ENCODE measurements at places on chromosomes 6 and 20.

DNA sequence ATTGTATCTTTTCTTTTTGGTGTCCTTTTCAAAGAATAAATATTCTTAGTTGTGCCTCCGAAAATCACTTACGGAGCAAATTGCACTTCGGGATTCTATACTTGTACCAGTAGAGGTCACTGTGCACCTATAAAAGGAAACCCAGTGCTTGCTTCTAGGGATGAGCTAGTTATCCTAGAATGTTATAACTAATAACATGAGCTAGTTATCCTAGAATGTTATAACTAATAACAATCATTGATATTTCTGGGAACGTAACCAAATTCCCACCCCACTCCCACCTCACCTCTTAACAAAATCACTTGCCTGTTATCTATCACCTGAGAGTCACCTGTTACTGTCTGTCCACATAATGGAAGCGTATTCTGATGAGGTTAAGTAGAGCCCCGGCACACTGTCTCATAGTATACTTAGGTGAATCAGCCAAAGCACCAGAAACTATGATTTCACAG, 126.9 kb upstream of the TIAM2 start:
- no peak for DNase-seq
- no peak overlapping the region for H3K27ac ChIP-seq
- no peak overlapping the region for H3K4me3 ChIP-seq
- H3K27me3 ChIP-seq: no peaks in the 10 kb centered on the region
- H3K4me1 ChIP-seq: no peaks in the 10 kb centered on the region
- H3K36me3 ChIP-seq: no peaks in the 10 kb centered on the region

- H3K4me1 ChIP-seq: no peaks in the 10 kb centered on the region
- no peaks in the 10 kb centered on the region for H3K27me3 ChIP-seq
- H3K36me3 ChIP-seq: no peaks in the 10 kb centered on the region
- no peak overlapping the region for H3K4me3 ChIP-seq
- DNase-seq: no peak
These were observed 37.0 kb downstream of the RIOK1 start for GRCh38 chr6:7426447-7427169.

GRCh38 chr6:52937908-52938307, 28.4 kb upstream of the GSTA3 start:
- H3K4me3 ChIP-seq: no peak overlapping the region
- peaks cover 21% of the 10 kb centered on the region for H3K4me1 ChIP-seq
- no peaks in the 10 kb centered on the region for H3K36me3 ChIP-seq
- H3K27me3 ChIP-seq: no peaks in the 10 kb centered on the region

GRCh38 chr20:23445596-23446217, 6.2 kb downstream of the CSTL1 start:
- H3K4me1 ChIP-seq: no peaks in the 10 kb centered on the region
- H3K36me3 ChIP-seq: no peaks in the 10 kb centered on the region
- no peak overlapping the region for H3K27ac ChIP-seq

DNA sequence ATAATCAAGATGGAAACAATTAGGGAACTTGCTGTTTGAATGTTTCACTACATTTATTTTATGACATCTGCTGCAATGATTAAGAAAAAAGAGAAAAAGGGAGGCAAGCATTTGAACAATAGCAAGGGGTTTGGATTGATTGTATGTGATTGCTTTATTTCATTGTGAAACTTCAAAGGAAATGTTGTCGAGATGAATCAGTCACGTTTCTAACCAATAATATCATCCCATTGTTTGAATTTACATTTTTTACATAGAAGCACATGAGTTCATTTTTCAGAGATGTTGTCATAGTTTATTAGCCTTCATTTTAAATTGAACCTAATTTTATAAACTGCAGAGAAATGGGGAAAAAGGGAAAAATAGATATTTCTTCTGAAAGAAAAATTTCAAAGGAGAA, 572.0 kb downstream of the KIF16B start:
- no peak for DNase-seq
- H3K36me3 ChIP-seq: no peaks in the 10 kb centered on the region
- no peaks in the 10 kb centered on the region for H3K4me1 ChIP-seq
- H3K4me3 ChIP-seq: no peak overlapping the region

DNA sequence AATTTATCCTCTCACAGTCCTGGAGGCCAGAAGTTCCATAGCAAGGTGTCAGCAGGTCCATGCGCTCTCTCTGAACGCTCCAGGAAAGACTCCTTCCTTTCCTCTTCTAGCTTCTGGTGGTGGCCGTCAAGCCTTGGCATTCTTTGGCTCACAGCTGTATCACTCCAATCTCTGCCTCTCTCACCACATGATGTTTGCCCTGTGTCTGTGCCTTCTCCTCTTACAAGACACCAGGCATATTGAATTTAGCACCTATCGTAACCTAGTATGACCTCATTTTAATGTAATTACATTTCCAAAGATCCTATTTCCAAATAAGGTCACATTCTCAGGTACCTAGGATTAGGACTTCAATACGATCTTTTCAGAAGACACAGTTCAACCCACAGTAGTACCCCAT, 428.5 kb downstream of the CD83 start:
- H3K27ac ChIP-seq: no peak overlapping the region
- H3K4me3 ChIP-seq: no peak overlapping the region
- no peaks in the 10 kb centered on the region for H3K36me3 ChIP-seq
- H3K27me3 ChIP-seq: no peaks in the 10 kb centered on the region

DNA sequence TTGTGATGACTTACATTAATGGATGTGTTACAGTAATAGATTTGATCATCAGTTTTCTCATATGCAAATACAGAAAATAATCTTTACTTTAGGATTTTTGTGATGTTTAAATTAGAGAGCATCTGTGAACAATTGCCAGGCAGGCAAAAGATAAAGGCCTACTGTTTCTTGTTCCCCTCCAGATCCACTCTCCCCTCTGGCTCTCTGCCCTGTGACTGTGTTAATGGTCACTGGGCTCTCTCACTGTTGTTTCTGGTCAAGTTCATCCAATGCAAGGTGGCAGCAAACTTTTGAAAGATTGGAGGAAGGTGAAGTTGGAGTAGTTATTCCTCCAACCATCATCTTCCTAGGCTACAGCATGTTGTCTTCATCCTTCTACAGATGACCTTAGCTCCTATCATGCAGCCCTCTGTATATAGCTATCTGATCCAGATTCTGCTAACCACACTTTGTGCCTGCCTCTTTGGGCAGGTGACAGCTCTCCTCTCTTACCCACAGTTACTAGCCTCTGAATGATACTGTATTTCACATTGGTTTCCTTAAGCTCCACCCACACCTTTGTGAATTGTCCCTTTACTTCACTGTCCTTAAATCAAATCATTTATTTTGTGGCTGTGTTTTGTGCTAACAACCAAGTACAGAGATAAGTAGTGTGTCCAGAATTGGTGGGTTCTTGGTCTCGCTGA, 48.9 kb upstream of the ARG1 start:
- no peak for DNase-seq
- H3K27me3 ChIP-seq: no peaks in the 10 kb centered on the region
- no peak overlapping the region for H3K27ac ChIP-seq

- DNase-seq: no peak
- H3K27me3 ChIP-seq: peaks cover under 1% of the 10 kb centered on the region
- no peak overlapping the region for H3K4me3 ChIP-seq
- no peaks in the 10 kb centered on the region for H3K4me1 ChIP-seq
These were observed 64.1 kb upstream of the RPS6KA2 start for GRCh38 chr6:166691199-166691598.

GRCh38 chr6:94597487-94597886, 979.8 kb upstream of the MANEA start:
- H3K27me3 ChIP-seq: no peaks in the 10 kb centered on the region
- no peak overlapping the region for H3K4me3 ChIP-seq
- no peaks in the 10 kb centered on the region for H3K4me1 ChIP-seq
- no peak for DNase-seq
- no peak overlapping the region for H3K27ac ChIP-seq
- H3K36me3 ChIP-seq: no peaks in the 10 kb centered on the region

- H3K27me3 ChIP-seq: no peaks in the 10 kb centered on the region
- no peaks in the 10 kb centered on the region for H3K4me1 ChIP-seq
- no peak for DNase-seq
- no peak overlapping the region for H3K27ac ChIP-seq
- H3K36me3 ChIP-seq: no peaks in the 10 kb centered on the region
These were observed 51.9 kb downstream of the B4GALT5 start for GRCh38 chr20:49661560-49662329.

DNA sequence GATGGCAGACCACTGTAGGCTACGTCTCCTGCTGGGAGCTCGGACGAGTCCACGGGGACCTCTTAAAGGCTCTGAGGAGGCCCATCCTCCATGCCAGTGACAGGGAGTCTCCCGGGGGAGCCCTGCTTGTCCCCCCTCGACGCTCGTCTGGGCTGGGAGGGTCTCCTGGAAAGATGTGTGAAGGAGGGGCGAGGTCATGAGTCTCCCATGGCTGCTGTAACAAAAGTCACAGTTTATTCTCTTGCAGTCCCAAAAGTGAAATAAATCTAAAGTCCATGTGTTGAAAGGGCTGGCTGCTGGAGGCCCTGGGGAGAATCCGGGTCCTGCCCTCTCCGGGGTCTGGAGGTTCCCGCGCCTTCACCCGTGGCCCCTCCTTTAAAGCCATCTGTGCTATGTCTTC, 67.1 kb upstream of the GATA5 start:
- peaks cover 61% of the 10 kb centered on the region for H3K27me3 ChIP-seq
- no peak overlapping the region for H3K4me3 ChIP-seq
- peaks cover 8% of the 10 kb centered on the region for H3K4me1 ChIP-seq
- no peak overlapping the region for H3K27ac ChIP-seq
- H3K36me3 ChIP-seq: no peaks in the 10 kb centered on the region

DNA sequence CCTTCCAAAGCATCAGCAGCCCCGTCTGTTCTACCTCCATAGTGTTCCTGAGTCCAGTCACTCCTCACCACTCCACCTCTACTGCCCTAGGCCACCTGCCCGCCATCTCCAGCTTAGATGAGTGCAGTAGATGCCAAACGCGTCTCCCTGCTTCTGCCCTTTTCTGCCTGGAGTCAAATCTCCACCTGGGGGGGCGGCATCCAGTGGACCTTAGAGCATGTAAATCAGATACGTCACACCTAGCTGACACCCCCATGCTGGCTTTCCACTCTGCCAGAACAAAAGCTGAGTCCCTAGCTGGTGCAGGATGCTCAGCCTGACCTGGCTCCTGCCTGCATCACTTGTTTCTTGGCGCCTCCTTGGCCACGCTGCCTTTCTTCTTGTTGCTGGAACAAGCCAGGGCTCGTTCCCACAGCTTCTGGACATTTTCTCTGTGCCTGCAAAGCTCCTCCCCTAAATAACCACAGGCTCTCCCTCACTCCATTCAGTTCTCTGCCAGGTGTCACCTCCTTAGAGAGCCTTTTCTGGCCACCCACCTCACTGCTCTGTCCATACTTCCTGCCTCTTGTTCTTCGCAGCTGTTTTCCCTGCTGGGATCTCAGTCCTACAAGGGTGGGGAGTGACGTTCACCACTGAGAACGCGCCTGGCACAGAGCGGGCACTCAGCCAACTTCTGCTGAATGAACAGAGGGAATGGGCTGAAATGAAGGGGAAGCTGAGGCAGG, 5.8 kb downstream of the DDR1 start:
- H3K4me3 ChIP-seq: no peak overlapping the region
- no peaks in the 10 kb centered on the region for H3K27me3 ChIP-seq
- no peaks in the 10 kb centered on the region for H3K4me1 ChIP-seq
- no peak for DNase-seq

DNA sequence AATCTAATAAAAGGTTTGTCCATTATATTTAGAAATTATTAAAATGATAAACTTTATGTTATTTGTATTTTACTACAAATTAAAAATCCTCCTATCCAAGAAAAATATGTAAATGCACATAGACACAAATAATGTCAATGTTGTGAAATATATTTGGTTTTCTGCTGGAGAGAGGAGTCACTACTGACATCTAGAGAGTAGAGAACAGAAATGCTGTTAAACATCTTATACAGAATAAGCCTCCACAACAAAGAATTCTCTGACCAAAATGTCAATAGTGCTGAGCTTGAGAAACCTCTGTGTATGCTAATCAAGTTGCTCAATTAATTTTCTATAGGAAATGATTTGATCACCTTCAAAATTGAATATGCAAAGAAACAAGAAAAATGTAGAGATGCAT, 12.4 kb downstream of the HTR1B start:
- peak overlapping the region; percentile 93 for H3K27ac ChIP-seq
- peaks cover 69% of the 10 kb centered on the region for H3K4me1 ChIP-seq
- H3K27me3 ChIP-seq: no peaks in the 10 kb centered on the region
- DNase-seq: no peak
- H3K4me3 ChIP-seq: no peak overlapping the region

DNA sequence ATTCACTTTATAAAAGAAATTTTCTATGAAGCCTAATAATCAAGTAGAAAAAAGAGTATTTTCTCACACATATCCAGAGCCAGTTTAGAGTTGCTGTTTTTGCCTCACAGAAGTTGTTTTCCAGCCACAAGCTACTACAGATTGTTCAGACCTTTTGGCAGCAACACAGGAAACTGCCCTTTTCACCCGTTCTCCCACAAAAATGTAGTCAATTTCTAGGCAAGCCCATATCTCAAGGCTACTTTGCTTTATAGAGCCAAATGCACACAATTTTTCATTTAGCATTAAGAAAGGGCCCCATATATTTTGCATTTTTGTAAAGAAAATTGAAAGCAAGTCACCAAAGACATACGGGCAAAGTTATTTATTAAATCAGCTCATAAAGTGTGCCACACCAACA, 49.5 kb downstream of the EPB41L2 start:
- H3K27me3 ChIP-seq: no peaks in the 10 kb centered on the region
- peaks cover 20% of the 10 kb centered on the region for H3K4me1 ChIP-seq
- H3K27ac ChIP-seq: peak overlapping the region; percentile 62
- peak overlapping the region; percentile 27 for H3K4me3 ChIP-seq

DNA sequence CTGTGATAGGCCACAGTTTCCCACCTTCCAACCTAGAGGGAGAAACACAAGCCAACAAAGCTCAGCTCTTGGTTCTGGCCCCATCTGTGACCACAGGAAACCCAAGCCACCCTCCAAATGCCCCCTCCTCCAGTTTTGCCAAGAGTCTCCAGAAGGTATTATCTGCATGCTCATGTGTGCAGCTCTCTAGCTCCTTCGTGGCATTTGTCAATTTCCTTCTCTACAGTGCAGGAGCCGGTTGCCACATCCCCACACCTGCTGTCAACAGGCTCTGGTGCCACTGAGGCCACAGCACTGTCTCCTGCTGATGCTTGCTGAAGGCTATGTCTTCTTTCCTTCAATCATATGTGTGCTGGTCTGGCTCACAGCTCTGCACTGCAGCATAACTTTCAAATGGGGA, 177.2 kb downstream of the CLIC5 start:
- no peak for DNase-seq
- no peaks in the 10 kb centered on the region for H3K36me3 ChIP-seq
- H3K27ac ChIP-seq: no peak overlapping the region
- no peaks in the 10 kb centered on the region for H3K27me3 ChIP-seq

DNA sequence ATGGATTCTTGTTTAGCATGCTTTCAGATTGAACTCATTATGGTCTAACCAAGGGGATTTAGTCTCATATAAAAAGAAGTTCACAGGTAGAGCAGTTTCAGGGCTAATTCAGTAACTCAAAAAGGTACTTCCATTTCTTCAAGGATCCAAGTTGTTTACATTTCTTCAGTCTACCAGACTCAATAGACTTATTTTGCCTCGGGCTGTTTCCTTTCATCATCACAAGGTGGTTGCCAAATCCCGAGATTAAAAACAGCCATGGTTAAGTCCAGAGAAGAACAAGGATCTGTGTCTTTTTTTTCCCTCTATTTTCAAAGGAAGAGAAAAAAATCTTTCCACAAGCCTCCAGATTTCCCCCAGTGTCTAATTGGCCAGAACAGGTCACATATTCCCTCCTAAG, 69.8 kb upstream of the SNX9 start:
- DNase-seq: no peak
- no peaks in the 10 kb centered on the region for H3K27me3 ChIP-seq
- no peaks in the 10 kb centered on the region for H3K36me3 ChIP-seq
- H3K4me1 ChIP-seq: peaks cover 22% of the 10 kb centered on the region
- no peak overlapping the region for H3K4me3 ChIP-seq
- H3K27ac ChIP-seq: no peak overlapping the region

Data from tibial artery (tissue), 4 donors.